ENCODE measurements at places on chromosomes 2 and 18.

DNA sequence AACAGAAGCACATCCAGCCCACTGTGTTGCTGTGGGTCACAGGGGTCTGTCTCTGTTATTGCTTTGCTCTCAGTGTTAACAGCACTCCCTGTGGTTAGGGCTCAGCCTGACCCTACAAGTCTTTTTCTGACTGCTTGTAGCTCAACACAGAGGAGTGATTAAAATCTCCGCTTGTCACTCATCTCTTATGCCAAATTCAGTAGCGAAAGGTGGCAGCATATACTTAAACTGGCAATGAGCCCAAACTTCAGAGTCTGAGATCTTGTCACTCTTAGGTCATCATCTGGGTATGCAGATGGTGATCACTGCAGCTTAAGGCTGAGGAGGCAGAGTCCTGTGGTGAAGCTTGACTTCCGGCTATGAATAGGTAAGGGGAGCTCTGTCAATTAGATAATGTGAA, 63.3 kb upstream of the CSRNP3 start:
- DNase-seq, result no peak

GRCh38 chr2:66561645-66562303, 126.8 kb downstream of the MEIS1 start:
- peak; percentile 73 for DNase-seq

GRCh38 chr2:106956879-106957278, 70.9 kb upstream of the ST6GAL2 start:
- DNase-seq, result peak; percentile 63

GRCh38 chr2:3210257-3210656, 167.4 kb downstream of the EIPR1 start:
- DNase-seq, result no peak

- no peak for DNase-seq
Measured at GRCh38 chr2:27587025-27587424, 4.2 kb downstream of the ZNF512 start.

DNA sequence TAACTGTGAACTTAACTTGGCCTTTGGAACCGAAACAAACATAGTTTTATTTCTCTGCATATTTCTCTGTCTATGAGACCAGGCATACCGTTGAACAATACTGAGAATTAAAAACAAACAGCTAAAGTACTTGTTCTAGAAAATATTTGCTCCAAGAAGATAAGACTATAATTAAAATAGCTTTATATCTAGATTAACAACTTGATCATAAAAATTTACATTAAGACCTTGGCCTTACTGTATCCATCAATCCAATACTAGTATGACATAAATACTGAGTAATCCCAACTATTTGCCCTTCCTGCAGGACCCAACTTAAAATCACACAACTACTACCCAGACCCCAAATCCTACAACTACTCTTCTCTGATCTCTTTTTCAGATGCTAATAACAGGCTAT, 260.9 kb downstream of the RIT2 start:
- DNase-seq, result no peak

GRCh38 chr2:165872101-165872791, 78.2 kb upstream of the GALNT3 start:
- DNase-seq, result peak; percentile 7
